ENCODE measurements at places on chromosomes 5 and 9.

GRCh38 chr5:124007675-124008398 lies 495.9 kb downstream of the CSNK1G3 start:
- no peak for DNase-seq

DNA sequence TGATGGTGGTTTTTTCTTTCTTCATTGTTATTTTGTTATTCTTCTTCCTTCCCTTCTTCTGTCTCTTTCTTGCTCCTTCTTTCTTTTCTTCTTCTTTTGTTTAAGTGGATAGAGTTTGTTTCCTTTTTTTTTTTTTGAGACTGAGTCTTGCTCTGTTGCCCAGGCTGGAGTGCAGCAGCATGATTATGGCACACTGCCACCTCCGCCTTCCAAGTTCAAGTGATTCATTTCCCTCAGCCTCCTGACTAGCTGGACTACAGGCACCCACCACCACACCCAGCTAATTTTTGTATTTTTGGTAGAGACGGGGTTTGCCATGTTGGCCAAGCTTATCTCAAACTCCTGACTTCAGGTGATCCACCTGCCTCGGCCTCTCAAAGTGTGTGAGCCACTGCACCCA lies 40.3 kb downstream of the JAK2 start:
- no peak for DNase-seq

DNA sequence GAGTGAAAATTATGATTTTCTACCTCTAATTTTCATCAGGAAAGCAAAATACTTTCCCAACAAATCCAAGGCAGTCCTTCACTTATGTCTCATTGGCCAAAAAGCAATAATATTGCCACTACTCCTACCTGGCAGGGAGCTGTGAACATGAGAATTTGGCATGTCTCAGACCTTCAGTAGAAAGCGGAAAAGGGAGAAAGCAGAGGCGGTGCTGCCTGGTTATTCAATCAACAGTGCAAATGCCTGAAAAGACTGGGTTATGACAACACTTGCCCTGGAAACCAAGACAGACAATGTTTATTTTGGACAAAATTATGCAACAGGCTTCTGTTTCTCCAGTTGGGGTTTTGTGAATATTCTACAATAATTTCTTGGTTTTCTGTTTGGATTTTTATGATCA lies 194.4 kb downstream of the TAF11L14 start:
- DNase-seq, result peak; percentile 42

DNA sequence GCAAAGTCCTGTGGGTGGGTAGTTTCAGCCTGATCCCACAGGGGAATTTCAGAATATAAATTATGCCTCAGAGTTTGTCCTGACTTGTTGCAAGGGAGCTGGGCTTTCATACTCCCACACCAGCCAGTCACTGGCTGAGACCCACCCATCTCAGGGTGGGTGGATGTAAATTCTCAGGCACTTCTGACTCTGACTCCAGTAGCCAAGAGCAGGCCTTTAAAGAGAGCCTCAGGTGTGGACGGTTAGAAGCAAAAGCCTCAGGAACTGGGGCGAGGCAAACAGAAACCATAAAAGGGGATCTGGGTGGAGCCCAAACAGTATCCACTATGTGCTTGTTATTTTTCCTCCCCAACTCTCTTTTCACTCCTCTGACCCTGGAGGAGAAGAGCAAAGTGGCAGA lies 28.6 kb upstream of the FBXW11 start:
- no peak for DNase-seq

DNA sequence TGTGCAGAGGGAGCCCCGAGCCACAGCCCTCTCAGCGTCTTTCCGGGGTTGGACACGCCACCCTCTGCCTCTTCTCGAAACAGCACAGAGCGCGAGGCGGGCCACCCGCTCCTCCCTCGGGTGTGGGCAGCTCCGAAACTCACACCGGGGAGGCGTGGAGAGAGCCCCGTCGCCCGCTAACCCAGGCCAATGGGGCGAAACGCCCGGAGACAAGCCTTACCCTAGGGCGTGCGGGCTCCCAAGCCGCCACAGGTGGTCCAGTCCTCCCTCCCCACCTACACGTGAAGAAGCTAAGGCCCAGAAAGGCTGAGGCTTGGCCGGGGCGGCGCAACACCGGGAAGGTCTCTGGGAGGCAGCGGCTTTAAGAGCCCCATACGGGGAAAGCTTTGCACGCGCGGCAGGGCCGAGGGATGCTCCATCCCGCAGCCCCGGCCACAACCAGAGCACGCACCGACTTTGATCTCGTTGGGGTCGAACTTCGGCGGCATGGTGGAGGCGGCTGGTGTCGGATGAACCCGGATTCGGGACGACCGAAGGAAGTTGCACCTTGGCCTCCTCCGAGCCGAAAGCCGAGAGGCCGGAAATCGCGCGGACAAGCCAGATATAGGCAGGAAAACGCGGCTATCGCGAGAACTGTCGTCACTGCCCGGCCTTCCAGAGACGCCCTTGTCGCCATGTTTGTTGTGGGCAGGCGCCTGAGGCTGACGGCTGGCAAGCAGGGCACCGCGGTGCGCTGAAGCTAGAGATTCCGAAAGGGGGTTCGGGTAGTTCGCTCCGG lies at the start of the genes LRSAM1 and RPL12:
LRSAM1 (plus strand) TSS at position 681 of the 778 bp plus-strand sequence. CDS start 3,018 bp downstream, outside the sequence.
RPL12 (minus strand) TSS at position 577 of the 778 bp plus-strand sequence; CDS start at position 488, 89 bp downstream.
- peak; percentile 96 for DNase-seq

DNA sequence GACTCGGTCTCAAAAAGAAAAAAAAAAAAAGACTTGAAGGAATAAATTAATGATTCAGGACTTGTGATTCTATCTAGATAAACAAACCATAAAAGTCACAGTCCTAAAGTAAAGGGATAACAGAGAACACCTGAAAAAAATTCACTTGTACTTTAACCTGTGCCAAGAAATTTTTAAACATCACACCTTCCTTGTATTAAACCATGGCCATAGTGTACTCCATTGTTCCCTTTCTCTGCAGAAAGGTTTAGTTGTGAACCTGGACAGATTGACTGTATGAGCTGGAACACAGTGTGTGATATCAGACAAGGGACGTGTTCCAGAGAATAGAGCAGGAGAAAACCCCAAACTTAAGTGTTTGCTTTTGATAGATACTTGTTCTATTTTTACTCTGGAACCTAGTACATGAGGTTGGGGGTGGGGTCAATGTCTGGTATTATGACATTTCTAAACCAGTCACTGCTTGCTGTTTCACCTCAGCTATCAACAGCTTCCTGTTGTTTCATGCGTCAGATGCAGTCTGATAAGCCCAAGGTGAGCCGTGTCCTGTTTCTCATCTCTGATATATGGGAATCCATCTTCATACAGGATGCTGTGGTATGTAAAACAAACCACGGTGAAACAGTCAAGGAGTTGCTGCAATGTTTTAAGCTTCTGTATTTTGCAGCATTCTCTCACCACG lies 62.5 kb upstream of the ITGA1 start:
- DNase-seq, result no peak

GRCh38 chr9:92740009-92740408 lies 24.6 kb downstream of the BICD2 start:
- no peak for DNase-seq

DNA sequence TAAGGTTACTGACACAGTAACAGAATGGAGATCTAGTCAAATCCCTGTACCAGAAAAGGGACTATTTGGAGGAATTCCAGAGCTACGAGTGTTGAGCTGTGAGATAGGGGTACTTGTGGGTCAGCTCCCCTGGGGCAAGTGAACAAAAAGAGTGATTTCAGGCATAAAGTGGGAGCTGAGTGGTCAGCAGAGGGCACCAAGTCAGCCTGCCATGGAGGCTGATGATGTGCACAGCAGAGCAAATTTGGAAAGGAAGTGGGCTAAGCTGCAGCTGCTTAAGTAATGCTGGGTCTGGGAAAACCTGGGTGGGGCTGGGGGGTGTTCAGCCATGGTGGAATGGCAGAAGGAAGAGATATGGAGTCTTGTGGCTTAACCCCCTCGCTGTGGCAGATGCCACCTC lies 327.9 kb downstream of the NTRK2 start:
- no peak for DNase-seq

DNA sequence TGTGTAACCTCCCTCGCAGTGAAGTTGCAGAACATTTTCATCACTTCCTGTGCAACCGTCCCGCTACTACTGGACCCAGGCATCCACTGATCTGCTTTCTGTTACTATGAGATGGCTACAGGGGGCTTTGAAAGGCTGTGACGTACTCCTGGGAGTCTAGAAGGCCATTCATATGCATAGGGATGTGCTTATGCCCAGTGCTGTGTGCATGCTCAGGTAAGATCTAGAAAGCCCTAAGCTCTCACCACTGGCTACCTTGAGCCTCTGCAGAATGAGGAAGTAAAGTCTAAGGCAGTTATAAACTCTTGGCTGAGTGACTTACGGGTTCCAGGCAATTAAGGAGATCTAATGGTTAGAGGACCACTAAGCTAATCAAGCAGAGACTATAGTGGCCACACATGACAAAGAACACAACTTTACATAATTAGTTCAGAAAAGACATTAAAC lies 11.8 kb downstream of the HNRNPAB start:
- DNase-seq, result no peak

GRCh38 chr9:117414220-117414905 lies 494 bp downstream of the ASTN2 start:
- DNase-seq, result peak; percentile 39

- DNase-seq, result peak; percentile 10
These were observed 97.8 kb downstream of the TSSK1B start for GRCh38 chr5:113336975-113337374.

DNA sequence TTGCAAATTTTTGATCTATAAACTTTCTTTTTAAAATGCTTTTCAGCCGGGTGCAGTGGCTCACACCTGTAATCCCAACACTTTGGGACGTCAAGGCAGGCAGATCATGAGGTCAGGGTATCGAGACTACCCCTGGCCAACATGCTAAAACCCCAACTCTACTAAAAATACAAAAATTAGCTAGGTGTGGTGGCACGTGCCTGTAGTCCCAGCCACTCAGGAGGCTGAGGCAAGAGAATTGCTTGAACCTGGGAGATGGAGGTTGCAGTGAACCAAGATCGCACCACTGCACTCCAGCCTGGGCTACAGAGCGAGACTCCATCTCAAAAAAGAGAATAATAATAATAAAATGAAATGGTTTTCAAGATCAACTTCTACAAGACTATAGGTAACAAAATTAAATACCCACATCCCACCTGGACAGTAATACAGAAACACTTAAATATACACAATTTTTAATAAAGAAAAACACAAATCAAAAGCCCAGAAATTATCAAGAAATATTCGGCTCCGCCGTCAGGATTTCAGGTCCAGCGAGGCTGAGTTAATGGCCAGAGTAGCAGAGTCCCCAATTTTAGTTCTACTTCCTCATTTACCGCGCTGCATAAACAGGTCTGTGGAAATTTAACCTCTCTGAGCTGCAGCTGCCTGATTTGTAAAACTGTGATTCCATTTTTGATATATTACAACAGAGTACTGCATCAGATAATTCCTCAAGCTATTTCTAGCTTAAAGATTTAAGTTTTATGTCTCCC lies 4.0 kb downstream of the TUT7 start:
- DNase-seq, result no peak

- peak; percentile 43 for DNase-seq
These were observed 13.2 kb upstream of the C5orf58 start for GRCh38 chr5:170219615-170220014.

- DNase-seq, result no peak
These were observed 483.0 kb downstream of the EBF1 start for GRCh38 chr5:158616707-158617106.

- DNase-seq, result no peak
These were observed 203.6 kb upstream of the MVB12B start for GRCh38 chr9:126122901-126123616.

DNA sequence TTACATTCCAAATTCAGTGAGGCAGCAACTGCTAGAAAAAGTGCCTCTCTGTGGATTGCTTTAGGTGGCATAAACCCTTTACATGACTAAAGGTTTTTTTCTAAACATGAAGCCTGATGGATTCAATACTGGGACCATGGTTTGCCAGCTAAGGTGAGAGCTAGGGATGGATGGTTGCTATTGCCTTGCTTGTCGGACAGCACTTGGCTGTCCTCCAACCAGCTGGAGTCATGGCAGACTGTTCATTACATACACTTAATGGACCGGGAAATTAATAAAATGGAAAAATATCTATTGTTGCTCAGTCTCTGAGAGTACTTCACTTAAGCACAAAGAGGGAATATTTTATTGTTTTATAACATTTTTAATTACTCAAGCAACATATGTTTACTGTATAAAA lies 116.9 kb upstream of the TRPC7 start:
- no peak for DNase-seq

- no peak for DNase-seq
These were observed 11.4 kb downstream of the KYAT1 start for GRCh38 chr9:128870128-128870940.

- DNase-seq, result no peak
These were observed 79.3 kb upstream of the ZNF618 start for GRCh38 chr9:113796646-113797426.

DNA sequence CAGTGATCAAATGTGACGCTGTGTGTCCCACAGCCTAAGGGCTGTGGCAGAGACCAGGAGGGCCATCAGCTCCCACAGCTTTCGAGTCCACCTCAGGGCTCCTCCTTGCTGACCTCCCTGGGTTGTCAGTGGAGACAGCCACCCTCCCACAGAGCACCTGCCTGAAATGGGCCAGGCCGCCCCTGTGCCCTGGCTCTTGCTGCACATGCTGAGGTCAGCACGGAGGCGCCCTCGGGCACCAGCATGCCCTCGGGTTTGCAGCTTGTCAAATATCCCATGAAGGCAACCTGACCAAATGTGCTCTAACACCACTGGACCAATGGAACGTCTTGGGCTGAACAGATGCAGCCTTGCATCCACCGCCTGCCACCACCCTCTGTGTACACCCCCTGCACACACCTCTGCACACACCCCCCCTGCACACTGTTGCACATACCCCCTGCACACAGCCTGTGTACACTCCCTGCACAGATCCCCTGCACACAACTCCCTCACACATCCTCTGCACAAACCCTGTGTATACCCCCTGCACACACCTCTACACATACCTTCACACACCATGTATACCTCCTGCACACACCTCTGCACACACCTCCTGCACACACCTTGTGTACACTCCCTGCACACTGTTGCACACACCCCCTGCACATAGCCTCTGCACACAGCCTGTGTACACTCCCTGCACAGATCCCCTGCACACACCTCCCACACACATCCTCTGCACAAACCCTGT lies 2.0 kb upstream of the CEP72 start:
- DNase-seq, result no peak

DNA sequence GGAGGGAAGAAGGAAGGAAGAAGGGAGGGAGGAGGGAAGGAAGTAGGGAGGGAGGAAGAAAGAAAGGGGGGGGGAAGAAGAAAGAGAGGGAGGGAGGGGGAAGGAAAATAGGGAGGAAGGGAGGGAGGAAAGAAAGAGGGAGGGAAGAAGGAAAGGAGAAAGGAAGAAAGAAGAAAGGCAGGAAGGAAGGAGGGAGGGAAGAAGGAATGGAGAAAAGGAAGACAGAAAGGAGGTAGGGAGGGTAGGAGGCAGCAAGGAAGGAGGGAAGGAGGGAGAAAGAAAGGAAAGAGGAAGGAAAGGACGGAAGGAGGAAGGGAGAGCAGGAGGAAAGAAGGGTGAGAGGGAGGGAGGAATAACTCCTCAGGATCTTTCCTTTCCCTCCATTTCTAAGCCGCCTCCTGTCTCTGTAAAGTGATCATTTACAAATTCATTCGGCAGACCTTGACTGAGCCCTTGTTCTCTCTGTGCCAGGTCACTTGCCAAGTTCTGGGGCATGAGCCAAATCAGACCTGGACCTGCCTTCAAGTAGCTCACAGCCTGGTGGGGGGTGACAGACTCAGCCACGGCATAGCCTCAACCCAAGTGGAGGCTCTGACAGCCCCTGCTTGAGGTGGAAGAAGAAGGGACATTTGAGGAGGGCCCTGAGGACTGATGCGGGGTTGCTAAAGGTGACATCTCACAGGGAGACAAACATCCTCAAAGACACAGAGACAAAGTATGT lies 69.0 kb upstream of the HRH2 start:
- no peak for DNase-seq

GRCh38 chr9:98317134-98317857 lies 61.8 kb upstream of the TBC1D2 start:
- no peak for DNase-seq
